SHP77 treated with DMSO at 0.1 percent for 48 hours (cell line): ENCODE measurements at places on chromosomes 4 and X.

DNA sequence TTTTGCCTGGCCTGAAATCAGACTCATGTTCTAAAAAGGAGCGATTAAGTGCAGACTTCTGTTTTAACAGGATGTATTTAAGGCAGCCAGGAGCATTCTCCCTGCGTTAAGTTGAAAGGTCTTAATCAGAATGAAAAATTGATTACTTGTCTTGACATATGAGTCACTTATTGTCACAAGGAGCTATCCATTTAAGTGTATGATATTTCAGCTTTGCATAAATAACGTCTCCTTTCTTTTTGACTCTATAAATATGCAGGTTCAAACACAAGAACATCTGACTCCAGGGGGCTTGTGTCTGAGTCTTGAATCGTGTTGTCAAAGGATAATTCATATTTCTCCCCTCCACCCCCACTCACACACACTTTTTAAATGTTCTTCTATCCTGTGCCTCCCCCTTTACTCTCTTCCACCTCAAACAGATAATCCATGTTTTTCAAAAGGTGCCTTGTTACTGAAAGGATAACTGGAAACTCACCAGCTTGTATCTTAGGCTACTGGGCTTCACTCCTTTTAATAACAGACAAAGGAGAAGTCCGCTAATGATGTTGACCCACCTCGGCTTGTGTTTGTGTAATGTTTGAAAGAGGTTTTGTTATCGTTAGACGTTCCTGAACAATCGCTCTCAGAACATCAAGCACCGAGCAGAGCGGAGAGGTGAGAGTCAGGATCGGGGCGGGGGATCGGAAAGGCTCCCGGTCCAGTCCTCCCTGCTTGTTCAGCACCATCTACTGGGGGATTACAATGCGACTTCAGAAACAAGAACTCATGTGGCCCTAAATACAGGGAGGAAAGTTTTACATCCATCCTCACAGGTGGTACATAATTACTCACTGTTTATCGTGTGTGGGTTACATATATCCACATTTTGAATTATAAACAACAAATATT, 107.5 kb upstream of the RPL34 start:
- no peak for DNase-seq

GRCh38 chr4:41185614-41186592, 28.4 kb downstream of the APBB2 start:
- no peak for DNase-seq

DNA sequence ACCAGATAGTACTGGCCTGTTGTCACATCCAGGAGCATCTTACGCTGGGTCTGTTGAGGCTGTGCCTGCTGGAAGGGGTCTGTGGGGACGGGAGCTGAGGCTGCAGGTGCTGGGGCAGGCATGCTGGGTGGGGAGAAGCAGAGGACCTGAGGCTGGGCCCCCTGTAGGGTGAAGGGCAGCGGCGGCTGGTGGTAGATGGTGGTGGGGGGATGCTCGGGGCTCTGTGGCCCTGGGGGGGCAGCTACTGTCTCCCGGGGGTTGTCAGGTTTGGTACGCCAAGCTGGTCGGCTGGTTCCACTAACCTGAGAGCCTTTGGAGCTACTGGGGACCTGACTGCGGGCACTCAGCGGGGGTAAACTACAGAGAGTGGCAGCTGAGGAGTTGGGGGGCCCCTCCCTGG, 7.8 kb downstream of the C4orf54 start:
- DNase-seq = no peak

GRCh38 chr4:121863799-121864198, 6.5 kb downstream of the BBS7 start:
- DNase-seq = no peak

- DNase-seq = no peak
These were observed 892.1 kb upstream of the EPHA5 start for GRCh38 chr4:66562276-66562806.

GRCh38 chrX:1427756-1428155, 25.0 kb downstream of the ASMTL start:
- no peak for DNase-seq

- DNase-seq = no peak
These were observed 40.3 kb upstream of the NFXL1 start for GRCh38 chr4:47954677-47955076.

GRCh38 chr4:24112466-24112865, 222.6 kb upstream of the PPARGC1A start:
- no peak for DNase-seq

- DNase-seq = no peak
These were observed 85.1 kb upstream of the ADAD1 start for GRCh38 chr4:122293374-122294365.

- DNase-seq = no peak
These were observed 34.5 kb downstream of the HTT-AS start for GRCh38 chr4:3039706-3040366.

DNA sequence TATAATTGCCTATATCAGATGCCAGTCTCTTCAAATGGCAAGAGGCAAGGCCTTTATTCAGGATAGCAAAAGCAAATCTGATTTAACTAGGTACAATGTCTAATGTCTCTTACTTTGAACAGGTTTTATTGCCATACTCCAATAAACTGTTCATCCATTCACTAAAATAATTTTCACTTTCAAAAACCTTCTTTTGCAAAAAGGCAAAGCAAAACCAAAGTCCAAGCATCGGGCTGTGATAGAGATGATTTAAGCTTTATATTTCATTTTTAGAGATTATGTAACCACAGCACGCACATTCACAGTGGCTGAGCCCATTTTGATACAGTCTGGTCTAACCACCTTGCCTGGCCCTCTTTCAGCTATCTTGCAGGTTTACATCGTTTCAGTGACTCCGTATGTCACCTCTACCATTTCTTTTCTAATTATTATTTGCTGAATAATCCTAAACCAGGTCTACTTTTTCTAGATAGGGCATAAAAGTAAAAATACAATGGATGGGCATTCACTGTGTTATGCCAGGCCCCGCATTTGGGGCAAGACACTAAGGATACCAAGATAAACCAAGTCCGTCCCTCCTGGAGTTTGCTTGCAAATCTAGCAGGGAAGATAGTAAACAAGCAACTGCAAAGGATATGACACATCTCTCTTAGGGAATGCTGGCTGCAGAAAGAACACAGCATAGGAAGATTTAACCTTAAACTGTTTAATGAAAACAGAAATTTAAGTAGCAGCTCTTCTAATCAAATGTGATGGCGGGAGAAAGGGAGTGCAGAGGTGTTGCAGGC, 1.8 kb downstream of the CASP3 start:
- DNase-seq = no peak

DNA sequence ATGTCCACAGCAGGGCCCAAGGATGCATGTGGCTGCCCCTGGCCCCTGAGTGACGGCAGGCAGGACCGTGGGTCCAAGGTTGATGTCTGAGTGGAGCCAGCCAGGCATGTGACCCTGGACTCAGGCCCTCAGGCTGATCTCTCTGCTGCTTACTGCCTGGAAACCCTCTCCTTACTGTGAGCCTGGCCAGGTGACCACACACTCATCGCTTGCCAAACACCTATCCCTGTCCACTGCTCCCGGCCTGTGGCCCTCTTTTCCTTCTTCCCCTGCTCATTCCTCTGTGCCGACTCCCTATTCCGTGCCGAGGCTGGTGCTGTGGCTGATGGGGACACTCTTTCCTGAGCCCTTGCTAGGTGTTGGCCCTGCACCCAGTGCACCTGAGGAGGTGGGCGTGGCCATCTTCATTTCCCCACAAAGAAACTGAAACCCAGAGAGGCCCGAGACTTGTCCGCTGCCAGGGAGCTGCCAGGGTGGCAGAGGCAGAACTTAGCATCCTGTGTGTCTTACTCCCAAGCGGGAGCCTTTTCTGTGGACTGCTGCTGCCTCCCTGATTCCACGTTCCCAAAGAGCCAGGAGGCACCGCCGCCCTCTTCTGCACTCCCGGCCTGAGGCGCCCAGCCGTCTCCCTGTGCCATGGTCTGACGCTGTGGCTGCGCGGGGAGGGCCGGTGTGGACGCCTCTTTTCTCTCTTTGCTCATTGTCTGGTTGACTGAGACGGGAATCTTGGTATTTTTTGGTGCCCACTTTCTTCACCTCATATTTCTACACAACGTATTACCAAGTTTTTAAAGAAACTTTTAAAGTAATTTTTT, 11.2 kb upstream of the RNF4 start:
- no peak for DNase-seq

DNA sequence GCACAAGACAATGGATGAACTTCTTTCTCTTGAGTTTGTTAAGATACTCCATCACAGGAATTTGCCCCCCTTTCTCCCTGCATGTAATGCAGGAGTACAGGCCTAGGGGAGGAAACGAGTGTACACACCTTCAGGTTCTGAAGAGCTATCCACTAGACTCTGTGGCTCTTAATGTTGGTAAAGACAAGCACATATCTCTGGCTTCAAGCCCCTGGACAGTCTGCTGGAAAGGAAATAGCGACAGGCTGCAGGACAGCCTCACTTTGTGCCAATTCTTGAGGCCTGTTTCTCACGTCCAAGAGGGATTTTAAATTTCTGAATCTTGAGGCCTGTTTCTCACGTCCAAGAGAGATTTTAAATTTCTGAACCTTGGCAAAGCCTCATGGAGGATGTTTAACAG, 87.1 kb downstream of the RLIM start:
- no peak for DNase-seq

- no peak for DNase-seq
These were observed 48.3 kb downstream of the CD99L2 start for GRCh38 chrX:150849996-150850720.

GRCh38 chr4:93461541-93461940, 367.0 kb upstream of the ATOH1 start:
- no peak for DNase-seq

DNA sequence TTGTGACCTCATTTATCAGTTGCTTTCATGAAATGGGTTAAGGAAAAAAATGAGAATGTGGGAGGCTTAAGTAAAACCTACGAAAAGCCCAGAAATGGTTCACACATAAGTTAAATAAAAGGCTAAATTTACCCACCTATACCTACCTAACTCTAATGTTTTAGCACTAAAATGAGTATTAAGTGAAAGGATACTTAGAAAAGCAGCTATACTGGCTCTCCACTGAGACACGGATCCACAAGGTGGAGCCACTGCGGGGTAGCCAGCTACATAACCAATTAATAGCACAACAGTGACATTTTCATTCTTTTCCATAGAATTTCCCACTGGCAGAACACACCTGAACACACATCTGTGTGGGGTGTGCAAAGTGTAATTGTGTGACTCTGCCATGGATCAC, 101.9 kb downstream of the MAML3 start:
- no peak for DNase-seq

DNA sequence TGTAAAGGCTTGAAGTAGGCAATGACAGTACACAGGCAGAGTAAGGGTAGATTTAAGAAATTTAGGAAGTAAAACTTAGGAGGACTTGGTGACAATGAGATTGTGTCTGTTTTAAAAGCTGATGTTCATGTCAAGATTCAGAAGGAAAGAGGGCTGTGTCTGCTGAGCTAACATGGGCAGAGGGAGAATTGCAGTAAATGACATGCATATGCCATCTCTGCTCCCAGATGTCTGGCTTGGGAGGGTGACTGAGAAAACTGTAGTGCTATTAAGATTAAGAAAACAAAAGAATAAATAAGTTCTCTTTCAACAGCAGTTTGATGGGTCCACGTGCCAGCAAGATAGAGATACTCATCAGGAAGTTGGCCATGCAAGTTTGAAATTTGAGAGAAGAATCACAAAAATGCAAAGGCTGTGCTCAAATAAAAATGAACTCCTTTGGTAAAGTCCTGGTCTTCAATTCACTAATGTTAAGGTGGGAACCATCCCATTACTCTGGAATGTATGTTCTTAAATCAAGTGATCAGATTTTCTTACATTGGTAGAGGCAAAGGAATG, 7.2 kb downstream of the NFXL1 start:
- DNase-seq = no peak

GRCh38 chrX:84735025-84735424, 232.8 kb upstream of the HDX start:
- no peak for DNase-seq

DNA sequence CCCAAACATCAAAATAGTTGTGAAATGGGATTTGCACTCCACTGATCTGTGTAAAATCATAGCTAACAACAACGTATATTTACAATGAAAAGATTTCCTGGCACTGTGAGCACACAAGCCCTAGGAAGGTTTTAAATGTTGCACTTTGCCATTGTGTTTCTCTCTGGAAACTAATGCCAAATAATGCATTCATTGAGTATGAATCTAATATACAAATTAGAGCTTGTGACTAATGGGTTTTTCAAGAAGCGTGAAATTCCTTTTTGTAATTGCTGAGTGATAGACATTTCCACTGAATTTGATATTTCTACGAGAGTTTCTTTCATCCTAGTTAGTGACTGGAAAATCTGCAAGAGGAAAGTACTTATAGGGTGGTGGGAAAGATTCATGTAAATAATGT, 135.9 kb downstream of the COL25A1 start:
- no peak for DNase-seq

DNA sequence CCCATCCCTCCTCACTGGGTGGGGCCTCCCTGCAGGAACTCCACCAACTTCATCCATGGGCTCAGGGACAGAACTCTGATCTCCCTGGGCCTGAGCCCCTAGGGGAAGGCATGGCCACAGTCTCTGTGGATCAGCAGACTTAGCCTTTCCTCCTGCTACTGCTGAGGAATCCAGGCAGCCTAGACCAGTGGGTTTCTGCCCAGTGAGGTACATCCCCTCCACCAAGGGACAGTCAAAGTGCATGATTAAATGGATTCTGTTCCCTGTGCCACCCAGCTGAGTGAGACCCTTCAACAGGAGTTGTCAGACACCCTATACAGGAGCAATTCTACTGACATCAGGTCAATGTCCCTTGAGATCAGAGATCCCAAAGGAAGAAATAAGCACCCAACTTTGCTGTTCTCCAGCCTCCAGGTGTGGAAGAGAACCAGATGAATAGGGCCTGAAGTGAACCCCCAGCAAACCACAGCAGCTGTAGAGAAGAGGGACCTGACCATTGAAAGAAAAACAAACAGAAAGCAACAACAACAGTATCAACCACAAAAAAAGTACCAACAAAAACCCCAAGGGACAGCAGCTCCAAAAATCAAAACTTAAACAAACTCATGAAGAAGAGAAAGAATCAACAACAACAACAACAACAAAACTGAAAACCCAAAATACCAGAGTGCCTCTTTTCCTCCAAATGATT, 84.8 kb downstream of the CHIC1 start:
- no peak for DNase-seq

- DNase-seq = no peak
These were observed at the start of gene C4orf46 for GRCh38 chr4:158671665-158671914. Gene C4orf46 (minus strand): TSS chr4:158671887. CDS start chr4:158671801, 86 bp downstream.

- no peak for DNase-seq
These were observed 672.9 kb downstream of the ADGRL3 start for GRCh38 chr4:61872983-61873382.
